ENCODE measurements at places on chromosomes 16 and 17.

GRCh38 chr17:55812323-55812722, 61.5 kb downstream of the PCTP start:
- DNase-seq: no peak

DNA sequence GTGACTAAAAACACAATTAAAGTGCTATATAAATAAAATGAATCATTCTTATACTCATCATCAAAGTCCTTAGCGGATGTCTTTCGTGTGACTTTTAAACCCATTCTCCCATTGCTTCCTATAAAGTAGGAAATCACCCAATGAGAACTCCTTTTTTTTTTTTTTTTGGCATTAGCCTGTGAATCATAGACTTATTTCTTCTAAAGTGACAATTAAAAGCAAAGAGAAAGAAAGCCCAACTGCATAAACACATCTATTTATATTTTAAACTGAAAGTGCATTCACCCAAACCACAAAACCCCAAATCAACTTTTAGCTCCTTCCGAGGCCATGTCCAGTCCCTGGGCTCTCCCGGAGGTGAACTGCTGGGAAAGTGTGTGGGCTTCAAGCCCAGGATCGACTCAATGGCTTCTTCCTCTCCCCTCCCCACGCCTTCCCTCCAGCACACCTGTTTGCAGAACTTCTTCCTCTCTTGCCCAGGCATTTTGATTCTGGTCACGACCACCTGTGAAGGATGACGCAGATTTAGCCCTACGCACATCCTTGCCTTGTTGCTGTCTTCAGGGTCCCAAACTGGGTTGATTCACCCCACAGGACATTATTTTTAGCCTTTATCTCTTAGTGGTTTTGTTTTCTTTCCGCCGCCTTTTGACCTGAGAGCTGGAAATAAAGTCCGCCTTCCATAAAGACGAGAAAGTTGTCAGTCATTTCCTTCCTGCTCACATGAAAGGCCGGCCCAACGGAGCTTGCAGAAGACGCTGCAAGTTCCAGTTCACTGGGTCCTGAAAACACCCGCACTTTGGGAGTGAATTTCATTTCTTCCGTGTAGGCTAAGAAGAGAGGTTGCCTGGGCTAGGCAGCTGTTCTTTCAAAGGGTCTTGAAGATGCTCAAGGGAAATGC, 166.8 kb downstream of the MAP2K6 start:
- DNase-seq: no peak

DNA sequence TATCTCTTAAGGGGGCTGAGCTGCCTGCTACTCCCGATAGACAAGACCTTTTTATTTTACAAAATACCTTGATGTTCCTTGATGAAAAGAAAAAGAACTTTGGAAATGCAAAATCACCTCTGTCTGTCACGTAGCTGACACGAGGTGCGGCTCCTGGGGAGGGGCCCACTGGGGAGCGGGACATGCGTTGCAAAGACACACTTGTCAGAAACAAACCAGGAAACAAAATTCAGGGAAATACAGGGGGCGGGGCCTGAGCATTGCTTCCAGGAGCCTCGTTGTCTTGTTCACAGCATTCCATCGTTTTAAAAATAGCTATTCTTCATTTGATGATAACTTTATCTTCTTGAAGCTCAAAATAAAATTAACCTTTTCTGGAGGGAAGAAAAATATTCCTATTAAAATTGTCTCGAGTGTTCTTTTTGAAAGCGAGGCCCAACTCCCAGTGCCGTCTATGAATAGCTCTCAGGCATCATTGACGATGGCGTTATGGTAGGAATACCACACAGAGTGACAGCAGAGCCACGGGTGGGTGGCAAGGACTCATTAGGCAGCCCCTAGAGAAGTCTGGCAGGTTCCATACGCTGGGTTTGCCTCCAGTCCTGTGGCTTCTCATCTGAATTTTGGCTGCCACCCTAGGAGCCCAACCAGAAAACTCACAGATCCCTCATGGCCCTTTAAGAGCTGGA, 286.9 kb downstream of the CPPED1 start:
- no peak for DNase-seq

GRCh38 chr16:72705801-72706200, 342.1 kb downstream of the ZFHX3 start:
- DNase-seq: no peak

GRCh38 chr17:16171613-16172012, 43.7 kb downstream of the NCOR1 start:
- DNase-seq: no peak

GRCh38 chr17:78748730-78749317, 33.2 kb downstream of the CYTH1 start:
- peak; percentile 92 for DNase-seq

GRCh38 chr16:47037396-47037745, 63.9 kb upstream of the DNAJA2 start:
- DNase-seq: no peak

DNA sequence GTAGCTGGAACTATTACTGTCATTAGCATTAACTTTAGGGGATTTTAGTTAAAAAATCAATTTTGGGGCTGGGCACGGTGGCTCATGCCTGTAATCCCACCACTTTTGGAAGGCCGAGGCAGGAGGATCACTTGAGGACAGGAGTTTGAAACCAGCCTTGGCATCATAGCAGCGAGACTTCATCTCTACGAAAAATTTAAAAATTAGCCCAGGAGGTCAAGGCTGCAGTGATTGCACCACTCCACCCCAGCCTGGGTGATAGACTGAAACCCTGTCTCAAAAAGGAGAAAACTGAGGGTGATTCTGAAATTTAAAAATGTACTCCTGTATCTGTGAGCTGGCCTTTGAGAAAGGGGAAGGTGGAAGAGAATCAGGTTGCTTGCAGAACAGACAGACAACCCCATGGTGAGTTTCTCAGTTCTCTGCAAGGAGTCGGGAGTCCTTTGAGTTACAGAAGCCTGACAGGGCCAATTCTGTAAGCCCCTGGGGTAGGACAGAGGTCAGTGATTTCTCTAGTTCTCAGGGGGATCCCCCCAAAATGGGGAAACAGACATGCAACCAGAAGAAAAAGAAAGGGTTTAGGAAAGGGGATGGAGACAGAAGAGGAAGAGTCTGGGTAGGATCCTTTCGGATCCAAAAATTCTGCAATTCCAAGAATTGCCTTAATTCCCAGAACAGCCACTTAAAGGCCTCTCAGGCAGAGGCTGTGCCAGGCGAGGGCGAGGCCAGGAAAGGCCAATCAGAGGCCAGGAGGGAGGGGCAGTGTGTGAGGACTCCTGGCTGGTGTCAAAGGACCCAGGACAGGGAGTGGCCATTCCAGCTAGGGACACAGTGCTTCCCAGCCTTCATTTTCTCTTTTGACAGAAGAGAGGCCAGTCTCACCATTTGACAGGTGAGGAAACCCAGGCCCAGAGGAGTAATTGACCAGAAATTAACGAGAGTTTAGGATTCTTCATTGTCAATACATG, 6.7 kb downstream of the NUPR1 start:
- DNase-seq: peak; percentile 60

- no peak for DNase-seq
Measured at GRCh38 chr16:66254751-66255150, 111.7 kb upstream of the CDH5 start.

- DNase-seq: peak; percentile 41
Measured at GRCh38 chr16:89423681-89424260, 66.6 kb downstream of the ANKRD11 start.

GRCh38 chr16:7745276-7745675, 412.6 kb downstream of the RBFOX1 start:
- no peak for DNase-seq

DNA sequence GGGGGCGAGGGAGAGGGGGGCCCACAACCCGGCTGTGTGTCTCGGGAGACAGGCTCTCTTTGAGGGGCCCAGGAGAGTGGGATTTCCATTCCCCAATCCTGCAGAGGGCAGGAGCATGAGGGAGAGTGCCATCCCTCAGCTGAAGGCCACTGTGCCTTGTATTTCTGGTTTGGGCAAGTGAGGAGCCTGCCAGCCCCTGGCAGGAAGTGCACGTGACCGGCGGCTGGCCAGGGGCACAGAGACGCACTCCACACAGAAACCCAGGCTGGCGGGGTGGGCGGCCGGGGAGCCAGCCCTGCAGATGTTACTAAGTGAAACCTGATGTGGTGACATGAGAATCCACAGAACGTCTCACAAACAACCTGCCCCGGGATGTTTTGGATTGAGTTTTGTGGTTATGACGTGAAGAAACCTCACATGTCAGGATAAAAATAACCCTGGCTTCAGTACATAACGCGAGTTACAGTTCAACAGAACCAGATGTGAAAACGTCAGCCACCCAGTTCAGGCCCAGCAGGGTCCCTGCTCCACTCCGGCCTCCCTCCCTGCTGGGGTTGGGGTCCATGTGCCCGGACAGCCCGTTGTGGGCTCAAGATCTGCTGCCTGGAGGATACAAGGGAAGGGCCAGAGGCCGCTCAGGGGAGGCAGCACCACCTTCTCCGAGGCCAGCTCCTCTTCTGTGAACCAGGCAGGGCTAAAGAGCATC, 51.7 kb upstream of the MTSS2 start:
- peak; percentile 45 for DNase-seq

- DNase-seq: no peak
Measured at GRCh38 chr16:3142327-3142726, 7.5 kb downstream of the ZNF213 start.

DNA sequence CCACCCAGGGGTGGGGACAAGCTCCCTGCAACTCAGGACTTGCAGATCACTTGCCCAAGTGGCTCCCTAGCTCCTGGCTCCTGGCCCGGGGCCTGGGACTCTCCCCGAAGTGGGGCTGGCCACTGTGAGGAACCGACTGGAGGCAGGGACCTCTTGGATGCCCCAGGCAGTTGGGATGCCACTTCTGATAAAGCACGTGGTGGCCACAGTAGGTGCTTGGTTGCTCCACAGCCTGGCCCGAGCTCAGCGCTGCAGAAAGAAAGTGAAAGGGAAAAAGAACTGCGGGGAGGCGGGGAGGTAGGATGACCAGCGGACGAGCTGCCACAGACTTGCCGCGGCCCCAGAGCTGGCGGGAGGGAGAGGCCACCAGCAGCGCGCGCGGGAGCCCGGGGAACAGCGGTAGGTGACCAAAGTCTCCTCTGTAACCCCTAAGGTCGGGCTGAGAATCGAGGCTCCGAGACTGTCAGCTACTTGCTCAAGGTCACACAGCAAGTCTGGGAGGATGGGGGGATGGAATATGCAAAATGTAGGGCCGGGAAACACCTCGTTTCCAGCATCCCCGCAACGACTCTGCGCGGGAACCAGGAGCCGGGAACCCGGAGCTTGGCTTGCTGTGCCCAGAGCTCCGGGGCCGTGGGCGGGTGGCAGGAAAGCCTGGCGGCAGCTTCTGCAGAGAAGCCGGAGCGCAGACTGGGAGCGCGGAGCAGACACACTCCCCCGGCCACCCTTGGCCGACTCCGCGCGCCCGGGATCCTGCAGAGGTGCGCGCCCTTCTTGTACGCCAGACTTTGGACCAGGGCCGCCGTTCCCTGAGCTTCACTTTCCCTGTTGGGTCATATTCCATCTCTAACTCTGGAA, 1.9 kb downstream of the CIITA start:
- peak; percentile 88 for DNase-seq

DNA sequence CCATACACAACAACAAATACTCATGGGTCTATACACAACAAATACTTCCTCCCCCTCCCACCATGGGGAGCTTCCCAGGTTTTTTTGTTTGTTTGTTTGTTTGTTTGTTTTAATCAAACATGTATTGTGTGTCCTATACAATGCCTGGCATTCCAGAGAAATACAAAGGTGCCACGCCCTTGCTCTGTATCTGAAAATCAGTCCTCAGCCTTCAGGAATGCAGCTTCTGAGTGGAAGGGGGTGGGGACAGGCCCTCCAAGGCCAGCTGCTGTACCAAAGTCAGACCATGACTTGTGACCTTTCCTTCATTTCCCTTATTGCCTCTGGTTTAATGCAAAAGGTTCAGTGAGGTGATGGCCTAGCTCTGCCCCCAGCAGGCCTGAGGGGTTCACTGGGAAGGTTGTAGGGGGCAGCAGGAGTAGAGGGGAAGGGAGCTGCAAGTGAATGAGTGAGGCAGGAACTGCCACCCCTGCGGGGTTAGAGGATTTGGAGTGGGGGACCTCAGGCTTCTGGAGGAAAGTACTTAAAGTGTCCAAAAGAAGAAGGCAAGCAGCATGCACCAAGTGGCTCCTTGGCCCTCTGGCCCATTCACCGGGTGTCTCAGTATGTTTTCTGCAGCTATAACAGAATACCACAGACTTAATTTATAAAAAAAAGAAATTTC, 105.2 kb downstream of the CLEC16A start:
- DNase-seq: no peak

DNA sequence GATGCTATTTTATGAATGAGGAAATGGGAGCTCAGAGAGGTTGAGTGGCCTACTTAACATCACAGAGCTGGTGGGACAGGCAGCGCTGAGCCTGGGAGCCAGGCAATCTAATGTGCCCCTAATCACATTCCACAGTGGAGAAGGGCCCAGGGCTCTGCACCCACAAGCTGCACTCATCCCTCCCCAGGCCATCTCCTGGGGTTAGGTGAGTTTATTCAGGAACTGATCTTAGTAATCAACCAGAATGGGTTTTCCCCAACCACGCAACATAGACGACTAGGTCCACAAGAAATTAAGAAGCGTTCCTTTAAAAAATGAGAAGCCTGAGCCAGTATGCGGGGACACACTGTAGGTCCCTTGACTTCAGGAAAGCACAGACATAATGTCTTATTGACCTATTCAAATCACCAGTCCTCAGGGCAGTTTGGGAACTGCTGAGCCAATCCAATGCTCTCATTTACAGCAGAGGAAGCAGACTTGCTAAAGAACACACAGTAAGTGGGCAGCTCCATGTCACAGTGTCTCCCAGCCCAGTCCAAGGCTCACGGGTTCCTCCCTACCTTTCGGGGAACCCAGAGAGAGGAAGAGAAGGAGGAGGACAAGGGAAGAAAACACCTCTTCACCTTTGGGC, 2.3 kb downstream of the MPP3 start:
- no peak for DNase-seq

DNA sequence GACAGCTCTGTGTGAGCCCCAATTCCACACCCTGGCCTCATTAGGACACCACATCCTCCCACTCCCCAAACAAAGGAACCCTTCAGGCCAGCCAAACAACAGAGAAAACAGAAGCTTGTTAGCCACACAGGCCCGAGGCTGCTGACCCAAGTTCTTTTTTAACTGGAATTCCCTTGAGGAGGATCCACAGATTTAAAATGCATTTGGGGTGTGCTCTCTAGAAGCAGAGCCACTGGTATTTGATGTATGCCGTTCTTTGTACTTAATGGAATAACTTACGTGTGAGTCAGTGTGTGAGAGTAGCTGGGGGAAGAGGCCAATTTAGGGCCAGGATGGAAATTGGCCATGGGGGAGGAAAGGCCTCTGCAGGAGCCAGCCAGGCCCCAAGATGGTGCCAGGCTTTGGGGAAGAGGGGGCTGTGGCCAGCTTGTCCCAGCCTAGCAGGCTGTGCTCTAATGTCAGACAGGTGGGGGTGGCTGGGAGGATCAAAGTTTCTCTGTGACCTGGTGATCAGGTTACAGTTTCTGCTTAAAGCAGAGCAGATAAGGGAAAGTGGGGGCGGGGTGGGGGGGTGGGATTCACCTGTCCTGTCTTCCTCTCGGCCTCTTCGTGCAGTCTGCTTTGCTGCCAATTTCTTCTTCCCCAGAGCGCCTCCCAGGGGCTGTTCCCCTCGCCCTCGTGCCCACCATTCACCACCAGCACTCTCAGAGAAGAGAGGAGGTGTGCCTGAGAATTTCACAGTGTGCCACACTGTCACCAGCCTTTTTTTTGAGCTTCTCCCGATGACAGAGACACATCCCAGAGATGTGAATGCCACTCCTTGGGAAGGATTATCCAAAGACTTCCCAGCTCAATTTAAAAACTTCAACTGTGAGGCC, 50.8 kb downstream of the TOM1L2 start:
- DNase-seq: no peak

All from suppressor macrophage treated with lipopolysaccharide for 4 hours (primary cell).